ENCODE measurements at places on chromosomes 1 and 21.

DNA sequence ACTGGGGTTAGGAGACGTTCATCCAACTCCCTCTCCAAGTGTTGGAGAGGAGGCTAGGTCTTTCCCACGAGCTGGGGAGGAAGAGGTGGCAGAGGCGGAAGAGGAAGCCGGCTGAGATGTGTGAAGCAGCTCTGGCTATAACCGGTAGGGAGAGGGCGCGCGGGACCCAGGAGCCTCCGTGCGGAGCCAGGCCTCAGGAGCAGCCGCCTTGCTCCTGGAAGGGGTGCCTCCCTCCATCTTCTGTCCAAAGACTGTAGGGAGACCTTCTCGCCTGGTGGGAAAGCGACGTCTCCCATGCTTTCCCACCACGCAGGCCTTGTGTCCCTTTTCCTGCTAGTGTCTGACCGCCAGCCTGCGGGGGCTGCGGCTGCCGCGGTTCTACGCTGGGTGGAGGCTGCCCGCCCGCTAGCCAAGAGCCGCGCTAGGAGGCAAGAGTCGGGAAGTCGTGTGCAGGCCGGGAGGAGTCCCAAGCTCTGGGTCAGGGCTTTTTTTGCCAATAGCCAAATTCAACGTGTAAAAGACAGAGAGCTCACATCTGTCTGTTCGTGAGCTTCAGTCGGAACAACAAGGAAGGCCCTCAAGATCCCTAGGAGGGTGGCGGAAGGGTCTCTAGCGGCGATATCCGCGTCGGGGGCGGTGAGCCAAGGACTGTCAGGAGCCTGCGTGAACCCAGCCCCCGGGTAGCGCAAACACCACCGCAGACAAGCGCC, 8.4 kb upstream of the NBPF11 start:
- DNase-seq: no peak

- peak; percentile 60 for DNase-seq
These were observed 6.8 kb downstream of the ODF2L start for GRCh38 chr1:86389307-86389706.

DNA sequence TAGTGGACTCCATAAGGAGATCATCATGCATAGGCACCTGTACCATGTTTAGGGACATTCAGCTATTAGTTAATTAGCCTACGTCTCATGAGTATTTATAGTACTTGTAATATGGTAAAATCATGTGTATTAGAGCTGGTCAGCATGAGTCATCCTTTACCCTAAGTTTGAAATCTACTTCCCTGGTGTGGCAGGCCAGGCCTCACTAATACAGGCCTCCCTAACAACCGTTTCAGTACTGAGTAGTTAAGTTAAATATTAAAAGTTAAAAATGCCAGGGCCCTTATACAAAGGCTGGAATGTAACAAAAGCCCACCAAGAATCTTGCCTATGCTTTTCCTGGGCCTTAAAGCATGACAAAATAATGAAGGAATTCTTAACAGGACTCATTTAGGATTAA, 356.3 kb upstream of the DPYD start:
- DNase-seq: no peak

DNA sequence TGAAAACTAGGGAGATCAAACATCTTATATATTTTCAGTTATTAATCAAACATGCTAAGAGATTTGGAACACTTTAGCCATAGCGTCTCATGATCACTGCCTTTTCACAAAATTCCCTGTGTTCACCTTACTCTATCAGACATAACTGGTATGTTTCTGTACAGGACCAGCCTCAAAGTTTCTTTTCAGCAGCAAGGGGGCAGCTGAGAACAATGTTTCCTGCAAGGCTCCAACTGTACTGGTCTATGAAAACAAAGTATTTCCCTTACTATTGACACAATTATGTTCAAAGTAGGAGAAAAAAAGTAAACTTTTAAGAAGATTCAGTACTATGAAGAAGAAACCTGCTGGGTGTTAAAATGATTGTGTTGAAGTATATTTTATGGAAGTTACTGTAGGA, 98.5 kb downstream of the ATF6 start:
- DNase-seq: peak; percentile 23

- DNase-seq: no peak
These were observed 49.2 kb downstream of the KYAT3 start for GRCh38 chr1:88943241-88943640.

DNA sequence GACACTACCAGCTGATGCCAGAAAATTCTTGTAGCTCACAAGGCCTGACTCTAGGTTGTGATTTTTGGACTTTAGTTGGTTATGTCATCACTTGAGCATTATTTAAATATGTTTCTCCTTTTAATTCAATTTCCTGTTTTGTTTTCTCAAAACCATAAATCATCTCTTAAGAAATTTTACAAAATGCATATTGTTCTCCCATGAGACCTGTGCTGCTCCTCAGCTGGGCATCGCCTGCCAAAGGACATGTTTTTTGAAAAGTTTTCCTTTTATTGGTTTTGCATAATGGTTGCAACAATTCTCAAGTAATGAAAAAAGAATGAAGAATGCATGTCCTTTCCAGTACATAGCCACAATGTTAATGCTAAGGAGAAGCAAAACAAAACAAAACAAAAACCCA, 204.7 kb upstream of the LYPLAL1 start:
- DNase-seq: no peak

DNA sequence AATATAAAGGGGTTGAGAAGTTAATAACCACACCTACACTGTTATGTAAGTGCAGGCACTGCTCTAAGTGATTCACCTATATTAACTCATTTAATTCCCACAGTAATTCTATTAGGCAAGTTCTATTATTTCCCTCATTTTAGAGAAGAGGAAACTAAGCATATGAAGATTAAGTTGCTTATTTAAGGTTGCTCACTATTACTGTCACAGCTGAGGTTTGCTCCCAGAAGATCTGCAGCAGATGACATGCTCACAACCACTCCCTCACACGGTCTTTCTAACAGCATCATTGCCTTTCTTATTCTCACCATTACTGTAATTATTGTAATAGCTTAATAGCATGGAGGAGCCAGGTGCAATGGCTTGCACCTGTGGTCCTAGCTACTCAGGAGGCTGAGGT, 196.4 kb upstream of the GREM2 start:
- DNase-seq: no peak
